ENCODE measurements at places on chromosomes 7 and 10.

GRCh38 chr10:33963729-33964128 is 629.3 kb upstream of the NRP1 start:
- peak; percentile 4 for DNase-seq

- DNase-seq, result no peak
These were observed 607.7 kb upstream of the FOXK1 start for GRCh38 chr7:4074407-4074806.

DNA sequence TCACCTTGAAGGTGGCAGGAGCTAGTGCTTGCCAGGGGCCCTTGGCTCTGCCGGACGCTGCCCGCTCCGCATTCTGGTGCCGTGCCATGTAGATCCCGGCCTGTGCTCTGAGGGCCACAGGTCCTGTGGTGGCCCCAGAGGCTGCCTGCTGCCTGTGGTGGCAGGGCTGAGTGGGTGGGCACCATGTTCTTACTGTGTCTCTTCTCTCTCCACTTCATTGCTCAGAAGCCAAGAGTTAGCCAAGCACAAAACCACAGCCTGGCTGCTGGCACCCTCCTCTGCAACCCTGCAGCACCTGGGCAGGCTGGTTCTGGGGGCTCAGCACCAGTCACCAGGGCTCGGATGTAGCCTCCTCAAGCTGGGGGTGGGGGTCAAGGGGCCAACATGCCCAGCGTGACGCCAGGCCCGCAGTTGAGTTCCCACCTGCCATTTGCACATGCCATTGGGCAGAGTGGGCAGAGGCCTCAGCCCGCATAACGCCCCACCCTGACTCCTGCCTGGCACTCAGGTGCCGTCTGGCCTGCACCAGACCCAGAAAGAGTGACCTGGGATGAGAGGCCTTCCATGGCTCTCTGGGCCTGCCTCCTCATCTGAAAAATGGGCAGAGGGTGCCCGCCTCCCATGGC is 16.3 kb downstream of the ZMIZ1 start:
- DNase-seq, result no peak

- DNase-seq, result no peak
These were observed 2.7 kb downstream of the EPHA1 start for GRCh38 chr7:143406002-143406357.

- DNase-seq, result no peak
These were observed 122.9 kb downstream of the LYZL1 start for GRCh38 chr10:29411666-29412315.

DNA sequence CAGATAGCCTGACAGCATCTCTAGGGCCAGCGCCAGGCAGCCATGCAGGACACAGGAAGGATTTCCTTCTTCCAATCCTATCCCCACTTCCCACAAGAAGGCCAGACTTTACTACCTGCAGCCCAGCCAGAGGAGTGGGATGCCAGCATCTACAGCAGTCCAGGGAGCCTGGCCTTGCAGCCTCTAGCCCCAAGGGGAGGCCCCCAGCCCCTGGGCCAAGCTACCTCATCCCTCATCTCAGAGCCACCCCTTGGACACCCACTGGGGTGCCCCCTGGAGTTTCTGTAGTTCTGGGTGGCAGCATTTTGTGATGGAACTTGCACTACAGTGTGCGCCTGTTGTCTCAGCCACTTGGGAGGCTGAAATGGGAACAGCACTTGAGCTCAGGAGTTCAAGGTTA is 170.8 kb upstream of the PODXL start:
- DNase-seq, result no peak

DNA sequence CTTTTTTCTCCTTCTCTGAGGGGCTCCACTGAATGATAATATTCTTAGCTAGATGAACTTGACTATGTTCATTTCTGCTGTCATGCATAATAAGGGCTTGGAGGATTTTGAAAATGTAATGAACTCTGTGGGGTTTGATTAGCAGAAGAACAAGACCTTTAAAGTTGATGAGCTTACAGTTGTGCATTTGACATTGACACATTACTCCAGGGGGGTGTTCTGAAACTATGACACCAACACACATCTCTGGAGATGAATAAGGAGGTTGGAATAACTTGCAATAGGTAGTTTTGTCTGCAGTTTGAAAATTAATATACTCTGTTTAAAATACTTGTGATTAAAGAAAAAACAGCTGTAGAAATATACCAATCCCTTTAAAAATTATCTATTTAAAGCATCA is 80.3 kb downstream of the ANK3 start:
- no peak for DNase-seq

DNA sequence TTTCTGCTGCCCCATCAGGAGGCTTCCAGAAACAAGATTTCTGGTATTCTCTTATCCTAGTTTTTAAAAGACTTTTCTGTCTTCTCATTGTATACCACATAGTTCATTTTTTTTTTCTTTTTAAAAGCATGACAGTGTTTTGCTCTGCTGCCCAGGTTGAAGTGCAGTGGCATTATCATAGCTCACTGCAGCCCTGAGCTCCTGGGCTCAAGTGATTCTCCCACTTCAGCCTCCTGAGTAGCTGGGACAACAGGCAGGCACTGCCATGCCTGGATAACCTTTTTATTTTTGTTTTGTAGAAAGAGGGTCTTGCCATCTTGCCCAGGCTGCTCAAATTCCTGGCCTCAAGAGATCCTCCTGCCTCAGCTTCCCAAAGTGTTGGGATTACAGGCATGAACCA is 757.6 kb downstream of the MAGI2 start:
- DNase-seq, result no peak

DNA sequence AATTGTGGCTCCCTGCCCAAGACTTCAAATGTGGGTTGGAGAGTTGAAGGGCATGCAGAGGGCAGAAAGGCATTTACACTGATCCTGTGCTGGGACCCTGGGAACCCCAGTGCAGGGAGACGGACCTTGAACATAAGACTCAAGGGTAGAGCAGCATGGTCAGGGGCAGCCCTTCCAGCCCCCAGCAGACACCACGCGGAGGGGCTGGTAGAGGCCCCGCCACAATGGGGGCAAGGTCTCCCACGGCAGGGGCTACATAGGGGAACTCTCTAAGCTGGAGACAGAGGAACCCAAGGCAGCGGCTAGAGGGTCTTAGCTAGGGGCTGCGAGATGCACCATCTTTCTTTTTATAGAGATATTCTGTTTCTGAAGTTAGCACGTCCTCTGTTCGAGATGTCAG is 45.2 kb upstream of the EBF3 start:
- DNase-seq, result no peak

GRCh38 chr10:84876116-84876999 is 548.0 kb downstream of the CCSER2 start:
- no peak for DNase-seq

GRCh38 chr10:125799451-125800182 is 23.4 kb downstream of the UROS start:
- no peak for DNase-seq

DNA sequence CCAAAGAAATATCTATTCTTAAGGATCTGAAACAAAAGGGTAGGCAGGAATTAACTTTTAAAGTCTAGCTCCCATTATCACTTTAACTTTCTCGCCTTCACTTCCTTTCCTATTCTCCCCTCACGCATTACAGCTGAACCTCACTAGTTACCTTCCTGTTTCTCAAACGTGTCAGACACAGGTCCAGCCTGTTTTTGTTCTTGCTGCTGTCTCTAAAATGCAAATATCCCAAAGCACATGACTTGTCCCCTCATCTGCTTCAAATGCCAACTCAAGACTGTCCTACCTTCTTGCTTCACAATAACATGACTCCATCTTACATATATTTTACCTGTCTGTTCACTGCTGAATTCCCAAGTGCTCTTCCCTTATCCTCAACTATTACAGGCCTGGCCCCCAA is 17.6 kb downstream of the ZDHHC6 start:
- no peak for DNase-seq

GRCh38 chr7:107332488-107333269 is 137.2 kb upstream of the GPR22 start:
- no peak for DNase-seq

GRCh38 chr7:141511316-141511675 is 39.9 kb upstream of the AGK start:
- no peak for DNase-seq

Measured in AG09309 (cell line).